Inflammatory macrophage (primary cell): ENCODE measurements at places on chromosomes 4 and X.

- no peak for DNase-seq
Observed at GRCh38 chr4:151573945-151574344, 165.0 kb downstream of the FHIP1A start.

DNA sequence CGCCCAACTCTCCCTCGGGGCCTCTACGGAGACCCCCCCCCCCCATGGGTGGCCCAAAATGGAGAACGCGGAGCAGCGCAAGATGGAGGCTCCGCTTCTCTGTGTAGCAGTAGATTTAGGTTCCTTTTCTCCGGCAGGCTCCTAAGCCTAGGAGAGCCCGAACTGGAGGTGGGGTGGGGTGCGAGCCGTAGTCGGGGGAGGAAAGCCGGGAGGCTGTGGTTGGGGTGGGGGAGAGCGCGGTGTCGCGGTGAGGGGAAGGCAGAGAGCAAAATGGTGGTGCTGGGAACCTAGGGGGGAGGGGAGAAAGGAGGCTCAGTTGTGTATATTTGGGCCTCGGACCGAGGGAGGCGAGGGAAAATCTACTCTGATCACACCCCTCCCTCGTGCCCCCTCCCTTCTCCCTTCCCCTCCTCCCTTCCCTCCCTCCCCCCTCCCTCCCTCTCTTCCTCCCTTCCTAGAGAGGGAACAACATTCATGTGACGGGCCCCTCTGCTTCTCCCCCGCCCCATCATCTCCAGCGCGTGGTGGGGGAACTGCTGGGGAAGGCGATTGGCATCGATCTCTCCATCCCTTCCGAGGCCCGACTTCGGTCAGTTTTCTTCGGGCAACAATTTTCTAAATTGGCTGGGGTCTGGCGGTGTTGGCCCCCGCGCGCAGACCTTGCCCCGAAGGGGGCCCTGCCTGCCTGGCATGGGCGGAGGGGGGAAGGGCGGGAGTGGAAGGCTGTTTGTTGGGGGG lies at the start of gene STAG2:
TSS of gene STAG2 (plus strand) at position 439 of the 738 bp plus-strand sequence. CDS start 60,922 bp downstream, outside the sequence.
- peak; percentile 67 for DNase-seq

GRCh38 chr4:167509551-167509950 lies 275.3 kb upstream of the SPOCK3 start:
- no peak for DNase-seq

DNA sequence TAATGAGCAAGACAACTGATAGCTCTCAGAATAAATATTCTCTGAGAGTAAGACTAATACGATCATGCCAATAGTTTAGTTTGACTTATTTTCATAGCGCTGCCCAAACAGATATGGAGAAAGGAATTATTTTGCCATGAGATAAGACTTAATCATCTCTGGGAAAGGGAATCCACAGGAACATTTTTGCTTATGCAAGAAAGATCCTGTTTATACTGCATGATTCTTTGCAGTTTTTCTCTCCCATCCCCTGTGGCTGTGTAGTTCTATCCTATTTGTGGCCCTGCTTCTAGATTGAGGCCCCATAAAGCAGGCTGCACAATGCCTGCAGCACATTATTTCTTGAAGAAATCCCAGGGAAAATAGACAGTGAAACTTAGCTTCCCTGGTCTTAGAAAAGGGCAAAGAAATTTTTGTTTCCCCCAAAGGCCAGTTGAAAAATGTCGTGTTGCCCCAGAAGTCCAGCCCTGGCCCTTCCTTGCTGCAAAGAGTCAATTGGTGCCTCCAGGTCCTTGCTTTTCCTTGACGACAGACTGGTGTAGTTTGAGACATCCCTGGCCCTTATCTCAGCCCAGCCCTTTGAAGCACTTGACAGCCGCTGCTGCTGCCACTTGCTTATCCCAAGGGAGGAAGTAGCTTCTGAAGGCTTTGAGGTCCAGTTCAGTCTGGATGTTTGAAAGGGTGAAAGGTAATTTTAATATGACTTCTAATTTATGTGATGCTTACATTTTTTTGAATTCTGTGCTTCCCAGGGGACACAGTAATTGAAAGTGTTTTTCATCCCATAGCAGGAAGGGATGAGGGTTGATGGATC lies 45.0 kb upstream of the SH3RF1 start:
- no peak for DNase-seq
